ENCODE measurements at places on chromosomes 5 and 9.

- DNase-seq, result no peak
Observed at GRCh38 chr9:95991326-95991725, 115.8 kb downstream of the ERCC6L2 start.

DNA sequence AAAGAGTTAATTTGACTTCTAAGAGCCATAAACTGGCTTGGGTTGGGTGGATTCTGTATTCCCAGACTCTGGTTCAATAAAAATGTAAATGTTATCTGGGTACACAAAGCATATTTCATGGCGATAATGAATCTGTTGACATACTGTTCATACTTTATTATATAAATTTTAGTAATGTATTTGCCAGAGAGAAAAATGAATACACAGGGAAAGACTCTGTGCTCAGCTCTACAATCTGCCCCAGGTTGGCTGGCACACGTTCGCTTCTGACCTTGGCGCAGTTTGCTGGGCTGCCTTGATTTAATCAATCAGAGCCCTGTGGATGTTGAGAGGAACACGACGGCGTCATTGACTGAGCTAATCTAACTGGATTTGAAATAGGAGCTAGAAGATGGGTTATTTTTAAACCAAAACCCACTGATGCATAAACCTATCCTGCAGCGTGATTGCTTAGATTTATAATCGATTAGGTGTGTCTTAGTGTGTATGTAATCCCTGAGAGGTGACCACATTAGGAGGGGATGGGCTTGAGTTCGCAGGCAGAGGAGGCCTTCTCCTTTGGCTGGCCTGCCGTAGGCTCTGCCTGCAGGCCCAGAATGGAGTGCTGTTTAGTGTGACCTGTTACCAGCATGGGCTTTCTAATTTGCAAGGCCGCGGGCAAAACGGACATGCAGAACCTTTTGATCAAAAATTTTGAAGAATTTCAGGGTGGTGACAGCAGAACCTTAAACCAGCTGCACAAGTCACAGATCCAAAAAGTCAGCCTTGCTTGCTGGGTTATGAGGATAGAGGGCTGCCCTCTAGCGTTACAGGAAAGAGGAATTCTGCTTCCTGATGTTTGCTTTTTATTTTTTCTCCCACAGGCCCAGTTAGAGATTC, 3.9 kb upstream of the ADCY2 start:
- no peak for DNase-seq

- DNase-seq, result no peak
Observed at GRCh38 chr9:128055344-128056040, 11.6 kb downstream of the NAIF1 start.

DNA sequence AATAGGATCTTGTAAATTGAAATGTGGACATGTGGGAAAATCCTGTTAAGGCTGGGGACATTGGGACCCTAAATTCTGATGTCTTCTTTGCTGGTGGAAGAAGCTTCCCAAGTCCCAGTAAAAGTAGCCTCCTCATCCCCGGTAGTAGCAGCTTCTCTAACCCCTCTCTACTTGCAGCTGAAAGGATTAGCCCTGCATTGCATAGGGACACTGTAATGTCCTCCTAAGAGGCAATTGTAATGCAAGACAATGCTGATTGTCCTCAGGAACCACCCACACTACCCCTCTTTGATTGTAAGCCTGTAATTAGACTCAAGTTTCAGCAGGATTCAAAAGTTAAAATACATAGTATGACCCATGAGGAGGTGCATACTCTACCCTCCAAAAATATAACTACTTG, 1938.4 kb upstream of the C9orf72 start:
- DNase-seq, result no peak

DNA sequence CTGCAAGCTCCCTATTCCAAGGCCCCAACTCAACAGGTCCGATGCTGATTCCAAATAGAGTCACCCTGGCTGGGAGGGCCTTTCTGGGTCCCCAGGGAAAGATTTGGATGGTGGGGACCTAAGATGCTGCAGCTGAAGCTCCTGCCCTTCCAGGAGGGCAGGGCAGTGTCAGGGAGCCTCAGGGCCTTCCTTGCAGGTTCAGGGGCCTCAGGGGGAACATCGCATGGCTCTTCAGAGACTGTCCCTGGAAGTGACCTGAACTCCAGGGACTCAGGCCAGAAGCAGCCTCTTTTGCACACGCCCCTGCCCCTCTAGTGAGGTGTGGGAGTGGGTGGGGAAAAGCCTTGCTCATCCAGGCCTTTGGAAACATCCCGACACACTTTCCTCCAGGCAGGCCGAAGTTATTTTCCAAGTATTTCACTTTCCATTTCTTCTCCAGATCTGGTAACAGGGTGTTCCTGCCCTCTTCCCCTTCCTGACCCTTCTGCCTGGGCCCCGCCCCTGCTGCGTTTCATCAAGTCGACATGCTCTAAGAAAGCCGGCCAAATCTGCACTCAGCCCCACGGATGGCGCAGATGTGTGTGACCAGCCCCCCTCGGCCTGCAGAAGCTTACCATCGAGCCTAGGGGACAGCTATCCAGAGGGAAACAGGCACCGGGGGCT, 159.5 kb downstream of the FGF18 start:
- no peak for DNase-seq

DNA sequence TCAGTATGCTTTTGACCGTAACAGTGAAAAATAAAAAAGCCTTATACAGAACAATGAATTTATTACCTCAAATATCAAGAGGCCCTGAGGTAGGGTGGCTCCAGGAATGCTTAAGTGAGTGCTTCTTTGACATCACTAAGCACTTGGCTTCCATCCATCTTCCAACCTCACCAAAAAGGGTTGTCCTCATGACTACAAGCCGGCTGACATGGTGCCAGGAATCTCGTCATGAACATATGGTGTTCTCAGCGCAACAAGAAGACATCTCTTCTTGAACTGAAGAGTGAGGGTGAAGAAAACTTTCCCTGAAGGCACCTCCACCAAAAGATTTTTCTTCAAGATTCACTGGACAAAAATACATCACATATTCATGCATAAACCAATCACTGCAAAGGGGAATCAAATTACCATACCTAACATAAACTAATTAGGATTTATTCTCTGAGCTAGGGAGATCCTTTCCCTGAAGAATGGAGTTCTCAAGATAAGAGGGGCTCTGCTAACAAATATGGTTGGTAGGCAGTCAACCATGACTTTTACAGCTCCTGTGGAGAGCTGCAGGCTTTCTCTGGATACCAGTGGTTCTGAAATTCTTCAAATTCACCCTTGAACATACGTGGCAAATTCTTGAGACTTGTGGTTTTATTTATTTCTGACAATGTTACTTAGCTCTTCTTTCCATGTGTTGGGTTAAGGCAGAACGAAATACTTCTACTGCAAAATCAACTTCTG, 49.5 kb downstream of the AGXT2 start:
- DNase-seq, result no peak

DNA sequence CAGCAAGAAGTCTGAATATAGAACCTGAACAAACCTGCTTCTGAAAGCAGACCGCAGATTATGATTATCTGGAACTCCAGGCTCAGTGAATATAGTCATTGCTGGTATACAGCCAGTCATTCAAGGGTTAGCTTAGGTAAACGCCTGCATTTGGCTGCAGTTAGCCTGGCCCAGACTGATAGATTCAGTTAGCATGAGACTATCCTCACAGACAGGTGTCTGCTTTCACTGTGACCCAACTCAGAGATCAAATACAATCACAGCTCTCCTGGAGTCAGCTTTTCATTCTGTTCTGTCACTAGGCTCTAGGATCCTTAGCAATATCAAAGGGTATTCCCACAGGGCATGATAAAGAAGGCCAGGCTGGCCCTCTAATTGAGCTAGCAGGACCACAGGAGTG, 138.6 kb upstream of the PLCXD3 start:
- DNase-seq, result no peak

Data from activated naive CD8-positive, alpha-beta T cell treated with anti-CD3 and anti-CD28 coated beads, Interleukin-2, amount 50 U/mL, for 24 hours (primary cell).